ENCODE measurements at places on chromosomes 2 and 18. TPM values are rescaled to one million over a fixed set of nuclear protein-coding genes. Genes with fewer than 3 reads are reported as not detected.
A peak's percentile ranks its signal among the peaks of the same experiment; 100 is the strongest.

DNA sequence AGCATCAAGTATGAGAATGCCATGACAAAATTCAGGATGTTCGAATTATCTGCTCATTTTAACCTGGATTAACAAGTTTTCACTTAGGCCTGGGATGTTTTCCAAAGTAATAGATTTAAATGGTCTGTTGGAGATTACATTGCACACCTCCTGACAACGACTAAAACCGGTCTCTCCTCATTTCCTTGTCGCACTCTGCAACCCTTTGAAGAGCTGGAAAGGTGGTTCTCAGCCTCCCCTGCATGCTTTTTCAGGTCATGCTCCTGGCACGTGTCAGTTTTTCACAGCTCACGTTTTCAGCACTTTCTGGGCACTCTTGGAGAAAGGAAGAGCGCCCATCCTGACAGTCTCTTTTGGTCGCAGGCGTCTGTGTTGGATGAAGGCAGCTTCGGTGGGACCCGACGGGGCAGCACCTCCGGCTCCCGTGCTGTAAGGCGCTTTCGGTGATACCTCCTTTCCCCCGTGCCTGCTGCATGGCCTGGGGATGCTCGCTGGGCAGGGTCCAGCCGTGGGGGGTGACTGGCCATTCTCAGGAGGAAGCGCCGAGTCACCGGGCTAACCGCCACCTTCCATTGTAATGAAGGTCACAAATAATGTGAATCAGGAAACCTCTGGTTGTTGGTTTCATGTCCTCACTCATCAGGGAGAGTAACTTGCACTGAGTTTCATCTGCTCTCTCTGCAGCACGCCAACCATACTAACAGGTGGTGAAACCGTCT, 63.5 kb upstream of the RBM44 start:
- no peak for DNase-seq

DNA sequence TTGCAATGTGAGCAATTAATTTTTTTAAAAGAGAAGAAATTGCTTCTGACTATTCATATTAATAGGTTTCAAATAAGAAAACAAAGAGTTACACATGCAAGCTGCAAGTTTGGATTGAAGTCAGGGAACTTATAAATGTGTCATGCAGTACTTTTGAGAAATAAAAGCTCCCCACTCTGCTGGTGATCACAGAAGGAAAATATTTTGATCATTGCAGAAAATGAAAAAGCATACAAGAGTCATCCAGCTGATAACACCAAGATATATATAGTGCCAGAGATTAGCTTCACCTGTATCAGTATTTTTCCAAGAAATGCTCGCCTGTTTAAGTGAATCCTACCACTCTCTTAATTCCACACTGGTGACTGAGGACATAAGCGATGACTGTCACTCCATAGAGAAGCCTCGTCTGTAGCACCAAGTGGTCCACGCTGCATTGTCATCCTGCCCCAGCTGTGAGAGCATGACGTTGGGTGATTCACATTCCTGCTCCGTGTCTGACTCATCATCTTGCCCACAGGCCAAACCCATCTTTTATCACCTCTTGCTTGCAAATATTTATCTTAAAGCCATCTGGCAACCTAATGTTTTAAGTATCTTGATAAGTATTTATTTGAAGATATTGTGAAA, 178.0 kb downstream of the ASXL3 start:
- no peak for DNase-seq

DNA sequence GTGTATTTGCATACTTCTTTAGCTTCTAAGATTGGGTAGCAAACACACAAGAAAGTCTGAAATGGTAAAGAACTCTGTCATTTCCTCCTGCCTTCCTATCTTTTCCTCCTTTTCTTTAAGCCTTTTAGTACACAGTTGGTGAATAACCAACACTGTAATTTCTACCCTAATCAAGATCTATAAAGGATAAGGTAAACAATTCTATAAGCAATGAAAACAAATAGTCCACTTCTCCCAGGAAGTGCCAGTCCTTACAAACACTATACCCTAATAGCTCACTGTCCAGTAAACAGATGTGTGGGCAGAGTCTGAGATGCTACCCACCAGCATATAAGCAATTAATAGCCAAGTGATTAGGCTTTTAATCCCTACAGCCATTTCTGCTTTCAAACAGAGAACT, 81.0 kb upstream of the TFCP2L1 start:
- DNase-seq = no peak

- DNase-seq = no peak
Observed at GRCh38 chr2:206145665-206146064, 13.6 kb downstream of the NDUFS1 start.

GRCh38 chr2:40224318-40224717, 227.6 kb downstream of the SLC8A1 start:
- DNase-seq = no peak

DNA sequence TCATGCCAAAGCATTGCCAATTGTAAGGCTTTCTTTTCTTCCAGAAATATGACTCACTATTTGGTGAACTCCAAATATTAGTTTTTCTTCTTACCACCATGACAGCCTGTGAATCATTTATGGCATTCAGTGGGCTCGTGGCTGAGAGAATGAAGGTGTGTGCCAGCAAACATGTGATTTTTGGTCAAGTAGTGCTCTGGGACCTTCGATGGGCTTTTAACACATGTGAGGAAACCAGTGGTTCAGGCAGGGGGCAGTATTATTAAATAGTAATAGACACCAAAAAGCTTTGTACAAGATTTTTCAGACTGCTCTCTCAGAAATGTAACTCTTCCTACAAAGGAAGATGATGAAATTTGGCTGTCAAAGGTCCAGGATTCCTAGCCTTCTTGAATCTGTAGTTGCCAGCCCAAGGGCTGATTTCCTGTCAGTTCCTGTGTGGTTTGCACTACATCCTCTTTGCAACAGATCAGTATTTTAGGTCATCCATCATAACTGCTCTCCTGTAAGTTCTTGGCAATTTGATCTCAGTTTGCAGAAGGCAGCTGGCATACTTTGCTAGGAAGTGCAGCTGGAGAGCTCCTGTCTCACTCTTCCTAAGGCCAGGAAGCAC, 64.3 kb downstream of the BABAM2 start:
- peak; percentile 32 for DNase-seq

DNA sequence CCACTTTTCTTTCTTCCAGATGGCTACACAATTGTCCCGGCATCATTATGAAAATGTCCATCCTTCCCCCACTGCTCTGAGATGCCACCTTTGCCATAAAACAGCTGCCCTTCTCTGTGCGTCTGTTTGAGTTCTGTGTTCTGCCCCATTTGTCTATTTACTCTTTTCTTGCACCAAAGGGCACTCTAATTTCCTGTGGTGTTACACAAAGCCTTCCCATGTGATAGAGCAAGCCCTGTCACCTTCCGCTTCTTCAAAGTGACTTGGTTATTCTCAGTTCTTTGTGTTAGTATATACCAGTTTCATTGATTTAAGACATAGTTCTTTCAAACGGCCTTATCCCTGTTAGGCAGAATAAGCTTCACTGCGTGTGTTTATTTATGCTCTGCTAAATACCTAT, 84.1 kb downstream of the FBXO15 start:
- no peak for DNase-seq

DNA sequence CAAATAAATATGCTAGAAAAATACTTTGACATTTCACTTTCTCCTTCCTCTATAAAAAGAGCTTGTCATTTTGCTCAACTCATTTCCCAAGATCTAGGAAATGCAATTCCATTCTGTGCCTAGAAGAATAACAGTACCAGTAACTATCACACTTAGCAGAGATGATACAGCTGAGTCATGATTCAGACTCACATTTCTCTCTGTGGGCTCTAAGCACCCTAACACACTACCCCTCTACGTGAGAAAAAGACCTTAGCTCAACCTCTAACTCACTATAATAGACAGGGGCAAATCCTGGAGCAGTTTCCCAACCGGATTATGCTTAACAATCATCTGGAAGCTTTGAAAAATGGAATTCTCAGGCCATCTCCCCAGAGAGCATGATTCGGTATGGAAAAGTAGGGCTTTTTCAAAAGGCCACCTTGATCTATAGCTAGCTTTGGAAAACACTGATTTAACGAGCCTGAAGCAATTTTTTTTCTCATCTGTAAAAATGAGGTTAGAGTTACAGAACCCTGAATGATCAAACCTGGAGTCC, 1312.3 kb upstream of the PIK3C3 start:
- DNase-seq = no peak

GRCh38 chr18:13265911-13266217, 47.3 kb downstream of the LDLRAD4 start:
- DNase-seq = no peak

DNA sequence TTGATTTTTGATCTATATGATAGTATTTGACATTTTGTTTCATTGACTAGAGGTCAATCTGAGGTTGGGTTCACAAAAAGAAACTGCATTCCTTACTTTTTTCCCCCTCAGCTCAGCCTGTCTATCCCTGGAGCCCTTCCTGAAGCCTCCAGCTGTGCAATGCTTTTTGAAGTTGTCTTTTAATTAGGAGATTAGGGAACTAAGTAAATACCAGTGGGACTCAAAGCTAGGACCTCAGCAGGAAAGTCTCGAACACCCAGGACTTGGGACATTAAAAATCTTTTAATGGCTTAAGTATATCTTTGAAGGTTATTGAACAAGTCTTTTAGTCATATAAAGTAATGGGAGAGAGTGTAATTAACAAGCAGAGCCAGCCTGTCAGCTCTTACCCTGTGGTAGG, 220.2 kb downstream of the PDE11A start:
- no peak for DNase-seq

UGT1A7 gene
- total RNA-seq = 0.19 TPM

DSG1 gene
- 0.61 TPM for total RNA-seq
